ENCODE measurements at places on chromosomes 6 and 20.

DNA sequence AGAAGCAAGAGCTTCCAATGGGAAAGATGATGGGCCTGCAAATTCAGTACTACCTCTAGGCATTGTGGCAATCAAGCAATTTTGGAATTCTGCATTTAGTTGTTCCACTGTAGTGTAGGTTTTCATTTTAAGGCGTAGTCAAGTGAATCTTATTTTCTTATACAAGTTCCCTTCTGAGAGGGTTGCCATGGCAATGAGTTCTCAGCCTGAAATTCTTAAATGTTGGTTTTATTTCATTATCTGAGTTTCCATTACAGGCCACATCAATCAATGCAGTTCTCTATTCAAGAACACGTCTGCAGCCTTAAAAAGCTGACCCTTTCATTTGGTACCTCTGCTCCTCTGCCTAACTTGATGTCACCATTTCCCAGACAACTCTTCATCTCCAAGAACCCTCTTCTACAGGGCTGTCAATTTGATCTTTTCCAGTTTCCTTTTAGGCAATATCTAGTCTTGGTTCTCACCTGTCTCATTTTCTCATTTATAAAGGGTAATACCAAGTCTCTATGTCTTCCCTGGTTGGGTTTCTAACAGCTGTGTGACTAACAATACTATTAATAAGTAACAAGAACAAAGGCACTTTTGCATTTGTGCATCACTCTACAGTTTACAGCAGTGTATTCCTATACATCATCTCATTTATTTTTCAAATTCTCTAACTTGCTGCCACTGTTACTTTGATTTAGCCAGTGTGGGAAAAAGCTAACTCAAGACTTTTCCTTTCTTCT lies 898.2 kb upstream of the FLRT3 start:
- DNase-seq, result no peak

DNA sequence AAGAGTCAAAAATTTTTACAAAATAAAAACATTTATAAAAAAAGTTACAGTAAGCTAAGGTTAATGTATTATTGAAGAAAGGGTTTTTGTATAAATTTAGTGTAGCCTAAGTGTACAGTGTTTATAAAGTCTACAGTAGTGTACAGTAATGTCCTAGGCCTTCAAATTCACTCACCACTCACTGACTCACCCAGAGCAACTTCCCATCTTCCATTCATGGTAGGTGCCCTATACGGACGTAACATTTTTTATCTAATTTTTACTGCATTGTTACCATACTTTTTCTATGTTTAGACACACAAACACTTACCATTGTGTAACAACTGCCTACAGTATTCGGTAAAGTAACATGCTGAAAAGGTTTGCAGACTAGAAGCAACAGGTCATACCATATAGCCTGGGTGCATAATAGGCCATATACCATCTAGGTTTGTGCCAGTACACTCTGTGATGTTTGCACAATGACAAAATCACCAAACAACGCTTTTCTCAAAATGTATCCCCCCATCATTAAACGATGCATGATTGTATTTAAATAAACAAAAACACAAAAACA lies 6.0 kb downstream of the MTFR2 start:
- DNase-seq, result no peak

DNA sequence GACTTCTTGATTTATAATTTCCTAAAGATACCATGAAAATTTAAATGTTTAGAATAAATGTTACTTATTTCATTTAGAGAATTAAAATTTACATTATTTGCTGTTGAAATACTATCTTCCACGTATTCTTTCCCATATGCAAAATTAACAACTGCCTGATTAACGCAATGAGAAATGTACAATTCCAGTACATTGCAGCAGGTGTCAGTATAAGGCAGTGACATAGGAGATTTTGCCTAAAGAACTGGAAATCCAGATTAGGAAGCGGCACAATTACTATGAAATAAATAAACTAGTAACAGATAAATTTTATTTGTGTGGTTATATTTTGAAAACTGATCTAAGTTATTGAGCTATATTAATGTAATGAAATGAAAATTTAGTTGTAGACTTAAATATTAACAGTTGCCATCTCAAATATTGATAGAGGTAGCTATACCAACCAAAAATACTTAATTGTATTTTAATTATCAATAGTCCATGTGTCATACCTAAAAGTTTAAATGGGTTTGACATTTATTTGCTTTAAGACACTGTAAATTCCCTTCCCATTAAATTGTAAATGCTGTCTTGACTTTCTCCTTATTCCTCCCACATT lies 300.2 kb downstream of the UTRN start:
- DNase-seq, result peak; percentile 14

GRCh38 chr6:156887623-156888269 lies 110.6 kb downstream of the ARID1B start:
- no peak for DNase-seq

DNA sequence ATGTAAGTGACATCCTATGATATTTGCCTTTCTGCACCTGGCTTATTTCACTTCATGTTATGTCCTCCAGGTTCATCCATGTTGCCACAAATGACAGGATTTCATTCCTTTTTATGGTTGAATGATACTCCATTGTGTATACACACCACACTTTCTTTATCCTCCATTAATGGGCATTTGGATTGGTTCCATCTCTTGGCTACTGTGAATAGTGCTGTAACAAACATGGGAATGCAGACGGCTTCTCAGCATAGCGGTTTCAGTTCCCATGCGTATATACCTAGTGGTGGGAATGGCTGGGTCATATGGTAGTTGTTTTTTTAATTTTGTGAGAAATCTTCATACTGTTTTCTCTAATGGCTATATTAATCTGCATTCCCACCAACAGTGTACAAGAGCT lies 14.8 kb downstream of the MTHFD1L start:
- no peak for DNase-seq

- no peak for DNase-seq
These were observed 85.5 kb downstream of the UNC5CL start for GRCh38 chr6:40953486-40953885.

DNA sequence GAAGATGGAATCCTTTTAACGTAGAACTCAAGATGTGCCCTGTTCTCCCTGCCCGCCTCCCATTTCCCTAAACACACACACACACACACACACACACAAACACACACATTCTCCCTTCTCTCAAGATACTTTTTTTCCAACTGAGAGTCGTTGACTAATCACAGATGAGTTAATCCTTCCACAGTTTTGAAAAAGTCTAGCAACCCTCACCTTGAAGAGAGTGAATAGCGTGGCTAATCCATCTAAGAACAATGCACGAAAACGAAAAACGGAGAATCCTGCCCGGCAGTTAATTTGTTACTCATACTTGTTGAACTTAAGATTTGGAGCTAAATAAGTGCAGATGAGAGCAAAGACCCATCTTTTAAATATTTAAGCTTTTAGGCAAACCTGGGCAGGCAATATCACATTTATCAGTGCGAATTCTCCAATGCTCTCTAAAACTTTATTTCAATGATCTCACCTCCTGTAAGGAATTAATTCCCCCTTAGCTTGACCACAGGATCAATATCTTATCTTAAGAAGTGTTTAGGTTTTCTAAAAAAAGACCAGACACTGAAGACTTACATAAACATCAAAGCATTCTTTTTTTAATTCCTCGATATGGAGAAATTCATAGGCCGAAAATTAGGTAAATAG lies 1.1 kb downstream of the AGPAT4 start:
- no peak for DNase-seq

- no peak for DNase-seq
These were observed 56.1 kb upstream of the SGK1 start for GRCh38 chr6:134373993-134374392.

DNA sequence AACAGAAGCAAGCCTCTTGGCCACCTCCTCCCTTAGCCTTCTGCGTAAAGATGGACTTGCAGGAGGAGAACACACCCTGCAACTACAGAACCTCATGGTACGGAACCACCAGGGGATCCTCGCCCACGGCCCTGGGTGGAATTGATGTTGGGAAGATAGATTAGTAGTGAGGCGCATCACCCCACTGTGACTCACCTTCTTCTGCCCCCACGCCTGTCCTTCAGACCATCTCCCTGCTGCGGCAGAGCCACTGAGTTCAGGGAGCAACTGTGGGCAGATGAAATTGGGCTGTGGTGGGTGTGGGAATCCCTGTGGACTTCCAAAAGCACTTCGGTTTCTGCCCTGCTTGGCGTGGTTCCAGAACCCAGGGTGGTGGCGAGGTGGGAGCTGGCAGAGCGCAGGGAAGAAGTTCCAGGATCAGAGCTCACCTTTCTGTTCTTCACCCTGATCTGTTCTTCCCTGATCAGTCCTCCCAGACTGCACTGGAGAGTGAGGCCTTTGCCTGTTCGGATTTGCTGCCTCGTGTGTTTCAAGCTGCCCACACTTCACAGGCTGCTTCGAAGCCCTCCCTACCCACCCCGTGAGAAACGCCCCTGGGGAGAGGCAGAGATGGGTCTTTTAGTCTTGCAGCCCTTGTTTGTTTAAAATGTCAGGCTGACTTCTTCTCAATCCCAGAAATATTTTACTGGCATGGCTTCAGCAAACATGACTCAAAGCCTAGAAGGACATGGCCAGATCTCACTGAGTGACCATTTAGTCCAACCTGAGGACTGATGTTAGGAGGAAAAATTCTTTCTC lies 92.8 kb upstream of the MLN start:
- no peak for DNase-seq

DNA sequence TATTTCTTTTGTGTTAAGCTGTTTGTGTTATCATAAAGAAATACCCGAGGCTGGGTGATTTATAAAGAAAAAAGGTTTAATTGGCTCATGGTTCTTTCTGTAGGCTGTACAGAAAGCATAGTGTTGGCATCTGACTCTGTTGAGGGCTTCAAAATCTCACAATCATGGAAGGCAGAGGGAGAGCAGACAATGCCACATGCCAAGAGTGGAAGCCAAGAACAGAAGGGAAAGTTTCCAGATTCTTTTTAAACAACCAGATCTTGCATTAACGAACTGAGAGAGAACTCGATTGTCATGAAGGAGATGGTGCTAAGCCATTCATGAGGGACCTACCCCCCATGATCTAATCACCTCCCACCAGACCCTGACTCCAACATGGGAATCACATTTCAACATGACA lies 290.1 kb downstream of the BMP2 start:
- no peak for DNase-seq

DNA sequence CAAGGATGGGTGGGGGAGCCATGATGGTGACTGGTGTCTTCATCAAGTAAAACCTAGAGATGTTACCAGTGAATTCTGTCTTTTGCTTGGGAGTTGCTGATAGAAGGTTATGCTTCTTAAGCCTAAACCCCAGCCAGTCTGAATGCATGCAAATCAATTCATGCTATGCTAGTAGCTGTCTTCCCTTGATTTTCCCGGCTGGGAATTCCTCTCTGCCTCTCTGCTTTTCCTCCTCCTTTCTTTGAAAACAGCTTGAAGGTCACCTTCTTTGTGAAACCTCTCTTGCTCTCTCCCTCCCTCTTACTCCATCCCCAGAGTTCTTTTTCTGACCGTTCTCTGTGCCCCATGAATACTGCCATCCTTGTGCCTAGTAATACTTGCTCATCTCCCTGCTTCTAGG lies 58.9 kb downstream of the TMEM200A start:
- no peak for DNase-seq

DNA sequence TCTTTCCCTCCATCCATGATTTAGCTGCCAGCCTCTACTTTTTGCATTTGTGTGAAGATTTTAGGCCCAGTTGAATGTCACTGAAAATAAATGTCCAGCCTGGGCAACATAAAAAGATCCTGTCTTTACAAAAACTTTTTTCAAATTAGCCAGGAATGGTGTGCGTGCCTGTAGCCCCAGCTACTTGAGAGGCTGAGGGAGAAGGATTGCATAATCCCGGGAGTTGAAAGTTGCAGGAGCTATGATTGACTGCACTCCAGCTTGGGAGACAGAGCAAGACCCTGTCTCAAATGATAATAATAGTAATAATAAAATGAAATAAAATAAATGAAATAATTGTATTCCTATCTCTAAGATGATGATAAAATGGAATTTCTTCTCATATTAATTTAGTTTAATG lies 5.0 kb upstream of the GFOD1 start:
- DNase-seq, result no peak

- no peak for DNase-seq
These were observed 92.7 kb downstream of the PHACTR3 start for GRCh38 chr20:59697068-59697467.

DNA sequence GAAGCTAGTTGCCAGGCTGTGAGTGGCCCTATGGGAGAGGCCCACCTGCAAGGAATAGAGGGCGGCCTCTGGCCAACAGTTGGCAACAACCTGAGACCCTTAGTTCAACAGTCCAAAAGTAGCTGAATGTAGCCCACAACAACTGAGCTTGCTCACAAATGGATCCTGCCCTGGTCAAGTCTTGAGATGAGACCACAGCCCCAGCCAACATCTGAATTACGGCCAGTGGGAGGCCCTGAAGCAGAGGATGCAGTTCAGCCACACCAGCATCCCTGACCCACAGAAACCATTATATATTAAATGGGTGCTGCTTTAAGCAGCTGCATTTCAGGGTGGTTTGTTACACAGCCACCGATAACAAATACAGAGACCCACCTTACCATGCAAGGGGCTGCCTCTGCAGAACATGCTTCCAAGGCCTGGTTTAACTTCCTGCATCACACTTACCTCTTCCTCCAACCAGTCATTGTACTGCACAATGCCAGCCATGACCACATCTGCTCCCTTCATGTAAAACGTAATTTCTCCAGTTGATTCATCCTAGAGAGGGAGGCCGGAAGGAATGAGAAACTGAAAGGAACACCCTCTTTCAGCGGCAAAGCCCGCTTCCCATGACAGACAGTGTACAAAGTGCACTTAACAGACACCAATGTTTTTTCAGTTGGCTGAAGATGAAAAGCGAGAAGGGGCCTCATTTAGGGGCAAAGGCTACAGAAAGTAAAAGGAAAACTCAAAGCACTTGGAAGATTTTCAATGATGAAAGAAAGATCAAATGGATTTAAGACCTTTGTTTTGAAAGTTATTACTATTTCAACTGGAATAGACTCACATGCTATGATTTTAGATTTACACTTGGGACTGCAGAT lies 86.2 kb upstream of the NFATC2 start:
- no peak for DNase-seq

- no peak for DNase-seq
These were observed 36.0 kb upstream of the SNX9 start for GRCh38 chr6:157787080-157787479.

DNA sequence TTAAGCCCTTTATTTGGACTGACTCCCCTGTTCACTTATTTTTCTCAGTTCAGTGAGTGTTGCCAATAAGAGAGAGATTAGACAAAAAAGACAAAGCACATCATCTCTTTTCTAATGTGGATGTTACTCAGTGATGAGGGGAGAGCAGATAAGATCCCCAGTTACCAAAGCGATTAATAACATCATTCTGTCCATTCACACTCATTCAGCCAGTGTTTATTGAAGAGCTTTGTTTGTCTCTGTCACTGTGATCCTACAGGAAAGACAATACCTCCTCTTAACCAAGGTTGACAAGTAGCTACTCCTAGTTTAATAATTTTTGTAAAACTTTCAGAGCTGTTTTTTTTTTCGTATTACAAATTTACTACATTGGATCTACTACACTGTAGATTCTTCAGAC lies 163.0 kb downstream of the EYA4 start:
- DNase-seq, result no peak

GRCh38 chr6:54010340-54011276 lies 100.6 kb upstream of the MLIP start:
- no peak for DNase-seq
